ENCODE measurements at places on chromosomes 6 and 20.

DNA sequence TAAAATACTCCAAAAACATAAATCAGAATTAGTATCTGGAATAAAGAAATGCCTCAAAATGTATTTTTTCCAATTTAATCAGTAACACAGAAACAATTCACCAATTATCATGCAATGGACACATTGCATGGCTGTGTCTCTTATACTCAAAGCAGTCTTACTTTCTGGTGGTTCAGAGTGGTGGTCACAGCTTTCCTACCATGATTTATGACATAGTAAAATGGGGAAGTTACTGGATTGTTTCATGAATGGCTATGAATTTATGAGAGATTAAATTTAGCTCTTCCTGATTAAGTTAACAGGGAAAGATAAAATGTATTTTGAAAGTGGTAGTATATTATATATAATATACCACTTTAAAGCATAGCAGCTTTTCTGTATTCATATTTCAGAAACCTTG is 331.5 kb upstream of the MAP3K7 start:
- DNase-seq = no peak

GRCh38 chr6:165686596-165687365 is 23.7 kb upstream of the PDE10A start:
- no peak for DNase-seq

- DNase-seq = no peak
Observed at GRCh38 chr6:94254689-94255088, 835.3 kb upstream of the EPHA7 start.

DNA sequence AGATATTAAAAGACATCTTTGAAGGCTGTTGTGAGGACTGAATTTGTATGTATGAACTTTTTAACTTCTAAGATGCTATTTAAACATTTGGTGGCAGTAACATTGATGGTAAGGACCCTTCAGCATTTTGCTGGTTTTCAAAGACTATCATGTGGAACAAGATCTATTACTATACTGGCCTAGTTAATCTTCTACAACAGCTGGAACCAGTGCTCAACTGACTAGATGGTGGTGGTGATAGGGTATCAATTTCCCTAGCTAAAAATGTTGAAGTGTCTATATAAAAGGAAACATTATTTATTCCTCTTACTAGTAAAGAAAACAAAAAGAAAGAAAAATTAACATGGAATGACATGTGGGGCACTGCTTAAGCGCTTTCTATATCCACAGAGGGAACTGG is 195.7 kb downstream of the TASP1 start:
- no peak for DNase-seq

- no peak for DNase-seq
Observed at GRCh38 chr6:124073021-124073420, 269.4 kb downstream of the NKAIN2 start.

DNA sequence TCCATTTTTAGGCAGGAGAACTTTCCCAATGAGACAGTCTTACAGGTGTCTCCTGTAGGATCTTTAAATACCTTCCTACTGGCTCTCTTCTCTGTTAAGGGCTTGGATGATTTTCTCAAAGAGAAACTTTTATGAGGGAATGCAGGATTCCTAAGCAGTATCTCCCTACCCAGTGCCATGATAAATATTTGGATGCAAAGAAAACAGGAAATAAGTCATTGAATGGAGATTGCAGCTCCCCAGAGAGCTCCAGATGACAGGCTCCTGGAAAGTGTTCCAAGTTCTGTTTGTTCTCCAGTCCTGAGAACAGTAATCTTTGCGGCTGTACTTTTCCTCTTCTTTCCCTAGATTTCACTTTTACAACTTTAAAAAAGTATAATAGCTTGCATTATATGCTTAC is 2.4 kb upstream of the SCGN start:
- DNase-seq = no peak

DNA sequence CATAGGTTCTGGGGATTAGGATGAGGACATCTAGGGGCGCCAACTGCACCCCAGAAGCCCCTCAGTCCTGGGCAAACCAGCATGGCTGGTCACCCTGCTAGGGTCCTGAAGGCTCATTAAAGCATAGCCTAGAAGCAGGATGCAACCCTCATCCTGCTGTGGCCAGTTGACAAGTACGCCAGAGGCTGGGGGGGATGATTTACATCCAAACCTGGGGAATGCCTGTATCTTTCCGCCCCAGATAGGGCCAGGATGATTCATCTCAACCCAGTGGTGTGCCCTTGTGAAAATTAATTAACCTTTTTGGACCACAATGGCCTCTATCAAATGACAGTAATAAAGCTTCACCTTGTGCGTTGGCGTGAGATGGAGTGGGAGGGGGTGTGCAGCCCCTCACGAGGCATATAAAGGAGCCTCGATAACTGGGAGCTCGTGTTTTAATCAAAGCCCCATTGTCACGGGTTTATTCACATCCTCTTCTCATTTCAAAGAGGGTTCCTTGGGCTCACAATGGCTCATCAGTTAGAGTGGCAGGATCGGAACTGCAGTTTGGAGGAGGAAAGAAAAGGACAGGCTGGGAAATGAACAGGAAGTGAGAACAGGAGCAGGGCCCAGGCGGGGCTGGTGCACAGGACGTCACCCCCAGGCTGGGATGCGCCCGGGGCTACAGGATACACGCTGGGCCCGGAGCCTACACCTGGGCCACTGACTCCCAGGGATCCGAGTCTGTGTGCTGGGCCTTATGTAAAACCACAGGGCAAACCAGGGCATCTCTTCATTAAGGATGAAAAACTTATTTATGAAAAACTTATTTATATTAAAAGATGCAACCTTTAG is 121.8 kb upstream of the PHACTR3 start:
- no peak for DNase-seq

- no peak for DNase-seq
Observed at GRCh38 chr20:11965602-11966001, 47.9 kb downstream of the BTBD3 start.

DNA sequence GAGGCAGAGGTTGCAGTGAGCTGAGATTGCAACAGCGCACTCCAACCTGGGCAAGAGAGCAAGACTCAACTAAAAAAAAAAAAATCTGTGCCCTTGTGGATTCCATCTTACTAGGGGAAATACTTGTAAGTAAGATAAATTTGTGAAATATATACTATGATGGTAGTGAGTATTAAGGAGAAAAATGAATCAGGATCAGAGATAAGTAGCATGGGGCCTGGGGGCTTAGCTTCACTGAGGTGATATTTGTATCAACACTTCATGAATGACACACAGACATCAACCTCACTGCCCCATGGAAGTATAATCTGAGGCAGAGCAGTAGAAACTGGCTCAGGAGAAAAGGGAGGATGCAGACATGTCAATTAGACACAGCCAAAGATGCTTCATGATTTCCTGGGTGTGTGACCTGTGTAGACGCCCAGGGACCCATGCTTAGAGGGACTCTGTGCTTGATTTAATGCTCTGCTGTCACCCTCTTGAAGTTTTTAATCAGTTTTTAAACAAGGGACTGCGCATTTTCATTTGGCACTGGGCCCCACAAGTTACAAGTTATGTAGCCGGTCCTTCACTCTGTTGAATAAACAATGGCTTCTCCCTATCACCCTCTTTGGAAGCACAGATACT is 41.9 kb downstream of the PCNA start:
- DNase-seq = peak; percentile 34

DNA sequence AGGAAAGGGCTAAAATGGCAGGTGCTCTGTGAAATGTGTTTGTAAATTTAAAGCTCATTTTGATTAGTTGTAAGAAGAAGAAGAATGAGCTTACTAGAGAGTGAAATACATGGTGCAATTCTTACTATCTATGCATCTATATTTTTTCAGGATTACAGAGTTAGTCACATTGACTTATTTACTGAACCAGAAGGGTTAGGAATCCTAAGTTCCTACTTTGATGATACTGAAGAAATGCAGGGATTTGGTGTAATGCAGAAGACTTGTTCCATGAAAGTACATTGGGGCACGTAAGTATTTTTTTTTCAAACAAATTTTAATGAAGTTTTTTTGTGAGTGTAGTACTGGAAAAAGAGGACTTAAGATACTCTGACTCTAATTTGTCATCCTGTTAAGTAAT is 99.3 kb downstream of the RTN4IP1 start:
- no peak for DNase-seq

- no peak for DNase-seq
Observed at GRCh38 chr6:117384659-117385058, 41.1 kb downstream of the ROS1 start.

All from activated T-cell treated with anti-CD3 and anti-CD28 coated beads, Interleukin-2, amount 50 U/mL, for 48 hours (primary cell).